Spleen (tissue), 13 donors: ENCODE measurements at places on chromosomes 11 and 22. TPM values are rescaled to one million over a fixed set of nuclear protein-coding genes. Genes with fewer than 3 reads are reported as not detected.

- H3K36me3 ChIP-seq, result peaks cover 90% of the 10 kb centered on the region
- no peak overlapping the region for H3K27ac ChIP-seq
- H3K27me3 ChIP-seq, result no peaks in the 10 kb centered on the region
- no peak for DNase-seq
These were observed 57.0 kb upstream of the ADORA2A start for GRCh38 chr22:24370401-24370800.

DNA sequence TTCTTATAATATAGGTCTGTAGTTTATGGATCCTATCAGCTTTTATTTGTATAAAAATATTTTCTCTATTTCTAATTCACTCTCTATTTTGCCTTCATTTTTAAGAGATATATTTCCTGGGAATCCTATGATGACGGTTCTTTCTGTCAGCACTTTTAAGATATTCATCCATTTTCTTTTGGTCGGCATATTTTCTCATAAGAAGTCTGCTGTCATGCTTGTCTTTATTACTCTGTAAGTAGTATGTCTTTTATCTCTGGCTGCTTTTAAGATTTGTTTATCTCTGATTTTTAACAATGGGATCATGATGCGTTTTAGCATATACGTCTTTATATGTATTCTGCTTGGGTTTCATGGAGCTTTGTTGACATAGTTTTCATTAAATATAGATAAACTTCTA lies 175.5 kb downstream of the SNX19 start:
- H3K27me3 ChIP-seq, result no peaks in the 10 kb centered on the region
- no peak overlapping the region for H3K4me3 ChIP-seq
- no peaks in the 10 kb centered on the region for H3K36me3 ChIP-seq

The OR8G1 gene
- polyA plus RNA-seq, result not detected

- no peak for DNase-seq
- peaks cover 20% of the 10 kb centered on the region for H3K4me1 ChIP-seq
- no peak overlapping the region for H3K27ac ChIP-seq
- H3K27me3 ChIP-seq, result no peaks in the 10 kb centered on the region
- H3K36me3 ChIP-seq, result no peaks in the 10 kb centered on the region
- no peak overlapping the region for H3K4me3 ChIP-seq
These were observed 12.9 kb upstream of the CD3E start for GRCh38 chr11:118291477-118292135.

The CEP164 gene
- polyA plus RNA-seq, result 6.6 TPM

The KRTAP5-8 gene
- polyA plus RNA-seq, result 0.13 TPM

DNA sequence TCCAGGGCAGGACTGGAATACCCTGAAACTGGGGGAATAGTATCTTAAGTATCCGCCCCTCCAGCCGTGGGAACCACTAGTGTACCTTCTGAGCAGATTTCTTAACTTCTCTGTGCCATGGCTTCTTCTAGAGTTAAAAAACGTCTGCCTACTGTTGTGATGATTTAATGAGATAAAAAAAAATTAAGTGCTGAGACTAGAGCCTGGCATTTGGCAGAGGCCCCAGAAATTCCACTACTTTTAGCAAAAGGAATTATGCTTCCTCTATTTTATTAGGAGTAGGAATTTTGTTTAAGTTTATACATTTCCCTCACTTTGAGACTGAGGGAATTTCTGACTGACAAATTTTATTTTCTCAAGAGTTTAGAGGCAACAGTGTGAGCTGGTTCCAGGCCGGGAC lies 371.2 kb upstream of the B3GAT1 start:
- no peak for DNase-seq
- no peaks in the 10 kb centered on the region for H3K36me3 ChIP-seq
- no peaks in the 10 kb centered on the region for H3K4me1 ChIP-seq
- no peak overlapping the region for H3K4me3 ChIP-seq
- H3K27me3 ChIP-seq, result peaks cover 8% of the 10 kb centered on the region

DNA sequence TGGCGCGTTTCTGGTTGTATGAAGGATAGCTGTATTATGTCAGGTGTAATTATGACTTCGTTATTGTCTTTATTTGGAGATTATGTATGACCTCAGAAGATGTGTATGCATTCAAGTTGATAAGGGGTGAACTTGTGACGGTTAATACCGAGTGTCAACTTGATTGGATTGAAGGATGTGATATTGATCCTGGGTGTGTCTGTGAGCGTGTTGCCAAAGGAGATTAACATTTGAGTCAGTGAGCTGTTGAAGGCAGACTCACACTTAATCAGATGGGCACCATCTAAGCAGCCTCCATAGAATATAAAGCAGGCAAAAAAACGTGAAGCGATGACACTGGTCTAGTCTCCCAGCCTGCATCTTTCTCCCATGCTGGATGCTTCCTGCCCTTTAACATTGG lies 15.3 kb upstream of the CD82 start:
- H3K4me3 ChIP-seq, result no peak overlapping the region
- no peak for DNase-seq
- peaks cover 4% of the 10 kb centered on the region for H3K4me1 ChIP-seq
- no peaks in the 10 kb centered on the region for H3K36me3 ChIP-seq
- H3K27ac ChIP-seq, result no peak overlapping the region

DNA sequence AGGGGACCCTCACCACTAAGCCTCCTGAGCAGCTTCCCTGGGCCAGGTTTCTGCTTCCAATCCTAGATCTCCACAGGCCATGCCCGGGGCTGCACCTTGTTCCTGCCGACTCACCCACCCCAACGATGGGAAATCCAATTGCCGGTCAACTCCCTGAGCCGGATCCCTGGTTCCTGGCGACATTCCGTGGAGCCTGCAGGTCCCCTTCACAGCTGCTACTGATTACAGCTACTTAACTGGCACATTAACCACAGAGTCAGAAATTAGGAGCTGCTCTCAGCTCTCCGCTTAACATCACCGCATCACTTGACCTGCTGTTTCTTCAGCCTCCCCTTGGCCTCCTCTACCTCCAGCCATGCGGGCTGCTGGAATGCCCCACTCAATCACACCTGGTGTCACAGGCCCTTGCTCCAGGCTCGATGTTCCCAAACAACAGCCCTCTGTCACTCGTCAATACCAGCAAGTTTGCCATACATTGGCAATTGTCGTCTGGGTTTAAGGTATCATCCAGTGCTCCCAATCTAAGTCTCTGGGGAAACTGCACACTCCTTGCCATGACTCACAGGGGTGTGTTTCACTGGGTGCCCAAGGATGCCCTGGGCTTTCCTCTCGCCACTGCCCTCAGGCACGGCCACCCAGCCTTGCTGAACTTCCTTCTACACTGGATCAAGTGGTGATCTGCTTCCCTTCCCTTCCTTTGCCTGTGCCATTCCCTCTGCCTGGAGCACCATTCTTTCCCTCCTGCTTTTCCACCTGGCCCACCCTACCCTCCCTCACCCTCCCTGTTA lies 181.0 kb downstream of the MN1 start:
- no peaks in the 10 kb centered on the region for H3K4me1 ChIP-seq
- H3K4me3 ChIP-seq, result no peak overlapping the region
- no peak overlapping the region for H3K27ac ChIP-seq

DNA sequence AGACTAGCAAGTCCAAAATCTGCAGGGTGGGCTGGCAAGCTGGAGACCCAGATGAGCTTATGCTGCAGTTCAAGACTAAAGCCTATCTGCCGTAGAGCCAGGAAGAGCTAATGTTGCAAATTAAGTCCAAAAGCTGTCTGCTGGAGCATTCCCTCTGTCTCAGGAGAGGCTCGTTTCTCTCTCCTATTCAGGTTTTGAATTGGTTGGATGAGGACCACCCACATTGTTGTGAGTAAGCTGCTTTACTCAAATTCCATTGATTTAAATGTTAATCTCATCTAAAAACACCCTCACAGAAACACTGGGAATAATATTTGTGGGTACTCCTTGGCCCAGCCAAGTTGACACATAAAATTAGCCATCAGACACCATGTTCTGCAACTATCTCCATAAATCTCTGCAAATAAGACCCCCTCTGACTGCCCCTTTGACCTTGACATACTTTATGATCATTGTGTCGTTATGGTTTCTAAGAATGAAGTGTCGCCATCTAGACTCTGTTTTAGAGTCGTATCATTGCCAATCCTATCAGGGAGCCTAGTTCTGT lies 16.8 kb upstream of the CUL5 start:
- H3K4me1 ChIP-seq, result no peaks in the 10 kb centered on the region
- H3K36me3 ChIP-seq, result no peaks in the 10 kb centered on the region
- no peak overlapping the region for H3K27ac ChIP-seq
- H3K4me3 ChIP-seq, result no peak overlapping the region
- no peak for DNase-seq
